Activated T-helper 1 cell treated with anti-CD3 and anti-CD28 coated beads, Interleukin-12 subunit alpha, Interleukin-12 subunit beta, Interleukin-2, Interleukin-4 antibody, amounts not matched to agents 30 ng/mL and 10 ng/mL and 1 ng/mL, durations not matched to agents 14 hours and 24 hours and 36 hours (primary cell): ENCODE measurements at places on chromosomes 11 and 22. TPM values are rescaled to one million over a fixed set of nuclear protein-coding genes. Genes with fewer than 3 reads are reported as not detected.

DNA sequence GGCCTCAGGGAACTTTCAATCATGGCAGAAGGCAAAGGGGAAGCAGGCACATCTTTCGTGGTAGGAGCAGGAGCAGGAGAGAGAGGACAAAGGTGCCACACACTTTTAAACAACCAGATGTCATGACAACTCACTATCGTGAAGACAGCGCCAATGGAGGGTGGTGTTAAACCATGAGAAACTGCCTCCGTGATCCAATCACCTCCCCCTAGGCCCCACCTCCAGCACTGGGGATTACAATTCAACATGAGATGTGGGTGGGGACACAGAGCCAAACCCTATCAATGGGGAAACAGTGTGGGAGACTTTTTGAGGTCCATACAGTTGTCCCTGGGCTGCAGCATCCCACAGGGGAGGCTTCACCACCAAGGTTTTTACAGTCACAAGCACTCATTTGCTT, 41.9 kb upstream of the CFAP300 start:
- no peak overlapping the region for H3K4me3 ChIP-seq
- DNase-seq, result no peak
- H3K4me1 ChIP-seq, result peaks cover 7% of the 10 kb centered on the region
- no peaks in the 10 kb centered on the region for H3K36me3 ChIP-seq

DNA sequence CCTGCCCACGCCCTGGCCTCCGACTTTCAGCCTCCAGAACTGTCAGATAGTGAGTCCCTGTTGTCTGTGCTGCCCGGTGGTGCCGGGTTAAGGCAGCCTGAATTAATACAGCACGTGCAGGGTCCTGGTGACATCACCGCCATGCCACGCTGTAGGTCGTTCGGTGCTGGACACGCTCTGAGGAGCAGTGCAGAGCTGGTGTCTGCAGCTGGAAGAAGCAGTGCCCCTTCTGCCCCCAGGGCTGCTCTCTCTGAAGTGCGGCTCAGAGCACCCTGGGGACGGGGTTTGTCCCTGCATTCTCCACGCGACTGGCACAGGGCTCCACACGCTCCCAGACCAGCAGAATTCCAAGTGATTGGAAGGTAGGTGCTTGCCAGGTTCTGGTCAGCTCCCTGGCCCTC, 831.5 kb downstream of the TBC1D22A start:
- H3K4me3 ChIP-seq, result no peak overlapping the region
- no peak overlapping the region for H3K27ac ChIP-seq
- no peaks in the 10 kb centered on the region for H3K4me1 ChIP-seq
- no peaks in the 10 kb centered on the region for H3K36me3 ChIP-seq

The TECTA gene
- total RNA-seq, result 0.16 and 0.34 TPM in 2 replicates

The C11orf16 gene
- not detected in 2 replicates for total RNA-seq

- H3K27ac ChIP-seq, result no peak overlapping the region
- DNase-seq, result no peak
- H3K27me3 ChIP-seq, result no peaks in the 10 kb centered on the region
- no peaks in the 10 kb centered on the region for H3K36me3 ChIP-seq
- peaks cover 14% of the 10 kb centered on the region for H3K4me1 ChIP-seq
Observed at GRCh38 chr11:62438641-62439040, 19.8 kb downstream of the SCGB1A1 start.
